ENCODE measurements at places on chromosomes 6 and 20.

GRCh38 chr6:49919261-49919660 lies 44.7 kb downstream of the DEFB114 start:
- no peak for DNase-seq

GRCh38 chr20:7883309-7883708 lies 56.9 kb downstream of the HAO1 start:
- no peak for DNase-seq

GRCh38 chr6:1111361-1111760 lies 200.5 kb upstream of the FOXQ1 start:
- no peak for DNase-seq

GRCh38 chr6:32177183-32177787 lies 920 bp upstream of the RNF5 start:
- no peak for DNase-seq

GRCh38 chr20:59676126-59676850 lies 71.9 kb downstream of the PHACTR3 start:
- no peak for DNase-seq

DNA sequence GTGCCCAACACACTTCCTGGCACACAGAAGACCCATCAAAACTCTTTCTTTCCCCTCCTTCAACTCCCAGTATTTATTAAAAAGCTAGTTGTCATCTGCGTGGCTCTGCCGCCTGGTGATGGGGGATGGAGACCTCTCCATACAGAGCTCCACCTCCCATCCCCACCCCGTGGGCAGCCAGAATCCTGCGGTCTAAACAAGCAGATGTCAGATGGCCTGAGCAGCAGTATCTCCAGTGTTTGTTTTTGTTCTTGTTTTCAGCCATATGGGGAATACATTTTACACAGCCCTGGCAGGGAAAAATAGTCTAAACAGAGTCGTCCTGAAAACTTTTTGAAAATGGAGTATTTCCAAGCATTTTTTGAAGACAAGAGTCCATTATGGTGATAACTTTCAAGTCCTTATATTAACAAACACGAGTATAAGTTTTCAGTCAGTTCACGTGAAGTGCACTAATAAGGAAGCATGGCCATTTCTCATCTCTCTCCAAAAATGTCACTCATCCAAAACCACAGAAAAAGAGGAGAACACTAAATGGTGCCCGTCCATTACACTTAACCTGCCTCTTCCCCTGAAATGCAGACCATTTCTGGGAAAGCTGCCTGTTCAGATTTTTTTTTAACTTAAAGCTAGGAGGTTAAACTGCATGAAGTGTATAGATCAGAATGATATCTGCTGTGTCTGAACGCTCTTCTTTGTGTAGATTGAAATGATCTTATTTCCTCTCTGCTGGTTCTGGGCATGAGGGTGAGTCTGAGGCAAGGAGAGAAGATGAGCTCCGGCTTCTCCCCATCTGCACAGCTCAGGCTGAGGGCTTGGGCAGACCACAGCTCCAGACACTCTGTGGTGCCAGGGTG lies 91.0 kb downstream of the TCP11 start:
- DNase-seq: no peak

DNA sequence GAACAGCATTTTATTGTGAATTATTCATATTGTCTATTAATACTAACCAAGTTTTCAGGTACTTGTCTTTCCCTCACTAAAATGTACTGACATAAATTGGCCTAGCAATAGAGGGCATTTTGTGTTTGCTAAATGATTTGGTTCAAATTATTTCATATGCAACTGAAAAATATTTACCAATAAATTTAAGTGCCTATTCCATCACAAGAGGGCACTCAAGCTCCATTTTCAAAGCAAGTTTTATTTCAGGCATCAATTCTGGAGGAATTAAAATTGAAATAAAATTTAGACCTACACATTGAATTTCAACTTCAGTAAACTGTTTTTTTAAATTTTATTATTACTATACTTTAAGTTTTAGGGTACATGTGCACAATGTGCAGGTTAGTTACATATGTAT lies 114.3 kb upstream of the SYNCRIP start:
- no peak for DNase-seq
